ENCODE measurements at places on chromosomes 4 and X. TPM values are rescaled to one million over a fixed set of nuclear protein-coding genes. Genes with fewer than 3 reads are reported as not detected.

FGD1 gene
- total RNA-seq = 3.2 TPM

ALB gene
- not detected for total RNA-seq

CTSO gene
- 6.5 TPM for total RNA-seq

USP46 gene
- total RNA-seq = 7.6 TPM

FAM241A gene
- 0.47 TPM for total RNA-seq

POU3F4 gene
- total RNA-seq = not detected

SPANXN3 gene
- total RNA-seq = not detected

PRRG3 gene
- 2.1 TPM for total RNA-seq

FRMD7 gene
- total RNA-seq = under 0.01 TPM

GPR50 gene
- not detected for total RNA-seq

CYBB gene
- not detected for total RNA-seq

LANCL3 gene
- total RNA-seq = not detected

COL4A6 gene
- 3.1 TPM for total RNA-seq

KCND1 gene
- 0.59 TPM for total RNA-seq

KCNE5 gene
- total RNA-seq = 0.15 TPM

CXorf49 gene
- not detected for total RNA-seq

PIGA gene
- total RNA-seq = 7.6 TPM

CITED1 gene
- 0.23 TPM for total RNA-seq

CCKAR gene
- not detected for total RNA-seq

PABPC5 gene
- total RNA-seq = 0.82 TPM

MRPL1 gene
- total RNA-seq = 16.7 TPM

SMR3B gene
- not detected for total RNA-seq

MAMLD1 gene
- 0.45 TPM for total RNA-seq

CLCN4 gene
- total RNA-seq = 6.0 TPM

UVSSA gene
- 5.3 TPM for total RNA-seq

FAM47E gene
- 1.9 TPM for total RNA-seq

ZCCHC18 gene
- total RNA-seq = 0.12 TPM

AKAP4 gene
- total RNA-seq = not detected

CLDN22 gene
- not detected for total RNA-seq

SMIM43 gene
- 0.23 TPM for total RNA-seq

MAGEA1 gene
- not detected for total RNA-seq

HSFX3 gene
- total RNA-seq = not detected

GK2 gene
- not detected for total RNA-seq

DMRTC1 gene
- not detected for total RNA-seq

VCX3B gene
- not detected for total RNA-seq

GPRIN3 gene
- total RNA-seq = 0.90 TPM

DGAT2L6 gene
- total RNA-seq = not detected

NXF2B gene
- total RNA-seq = not detected

XAGE1A gene
- not detected for total RNA-seq

SMIM31 gene
- total RNA-seq = not detected

FNIP2 gene
- total RNA-seq = 40.3 TPM

HOPX gene
- 0.23 TPM for total RNA-seq

DRD5 gene
- total RNA-seq = not detected

NWD2 gene
- total RNA-seq = not detected

PLXNA3 gene
- 17.3 TPM for total RNA-seq

TCEAL3 gene
- 27.8 TPM for total RNA-seq

SPANXC gene
- total RNA-seq = not detected

KIAA1210 gene
- not detected for total RNA-seq

TLR3 gene
- total RNA-seq = 0.60 TPM

WAS gene
- total RNA-seq = not detected
